Midbrain (tissue), 1 donor: ENCODE measurements at places on chromosomes 11 and 22.

DNA sequence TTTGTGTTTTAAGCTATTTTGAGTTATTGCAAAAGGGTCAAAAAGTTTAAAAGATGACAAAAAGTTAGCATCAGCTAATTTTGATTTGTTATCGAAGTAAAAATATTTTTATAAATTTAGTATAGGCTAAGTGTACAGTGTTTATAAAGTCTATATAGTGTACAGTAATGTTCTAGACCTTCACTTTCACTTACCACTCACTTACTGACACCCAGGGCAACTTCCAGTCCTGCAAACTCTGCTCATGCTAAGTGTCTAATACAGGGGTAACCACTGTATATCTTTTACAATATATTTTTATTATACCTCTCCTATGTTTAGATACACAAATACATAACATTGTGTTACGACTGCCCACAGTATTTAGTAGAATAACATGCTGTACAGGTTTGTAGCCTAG, 59.7 kb downstream of the PDGFD start:
- DNase-seq, result no peak

GRCh38 chr11:82858133-82858532, 42.1 kb downstream of the PRCP start:
- peak; percentile 48 for DNase-seq

GRCh38 chr11:12238420-12238819, 128.0 kb downstream of the MICAL2 start:
- DNase-seq, result no peak

- no peak for DNase-seq
Measured at GRCh38 chr22:20423906-20424551, 13.6 kb downstream of the SCARF2 start.

DNA sequence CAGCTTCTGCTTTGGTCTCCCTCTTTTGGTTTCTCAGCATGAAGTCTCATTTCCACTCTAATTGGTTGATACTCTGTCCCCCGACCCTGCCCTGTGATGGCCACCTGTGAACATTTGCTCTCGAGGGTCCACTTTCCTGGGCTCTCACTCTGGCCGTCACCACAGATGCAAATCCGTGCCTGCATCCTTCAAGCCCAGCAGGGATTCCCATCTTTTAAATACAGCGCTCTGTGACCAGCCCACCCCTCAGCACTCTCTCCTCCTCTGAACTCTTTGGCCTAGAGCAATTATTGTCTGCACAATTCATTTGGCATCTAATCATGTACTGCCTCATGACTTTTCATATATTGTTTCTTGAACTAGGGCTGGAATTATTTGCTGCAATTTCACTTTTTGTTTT, 26.0 kb downstream of the PKNOX2 start:
- no peak for DNase-seq

GRCh38 chr22:50470491-50470890, 4.3 kb downstream of the SBF1 start:
- no peak for DNase-seq

- DNase-seq, result no peak
Measured at GRCh38 chr22:27011133-27011532, 353.7 kb downstream of the MIAT start.

DNA sequence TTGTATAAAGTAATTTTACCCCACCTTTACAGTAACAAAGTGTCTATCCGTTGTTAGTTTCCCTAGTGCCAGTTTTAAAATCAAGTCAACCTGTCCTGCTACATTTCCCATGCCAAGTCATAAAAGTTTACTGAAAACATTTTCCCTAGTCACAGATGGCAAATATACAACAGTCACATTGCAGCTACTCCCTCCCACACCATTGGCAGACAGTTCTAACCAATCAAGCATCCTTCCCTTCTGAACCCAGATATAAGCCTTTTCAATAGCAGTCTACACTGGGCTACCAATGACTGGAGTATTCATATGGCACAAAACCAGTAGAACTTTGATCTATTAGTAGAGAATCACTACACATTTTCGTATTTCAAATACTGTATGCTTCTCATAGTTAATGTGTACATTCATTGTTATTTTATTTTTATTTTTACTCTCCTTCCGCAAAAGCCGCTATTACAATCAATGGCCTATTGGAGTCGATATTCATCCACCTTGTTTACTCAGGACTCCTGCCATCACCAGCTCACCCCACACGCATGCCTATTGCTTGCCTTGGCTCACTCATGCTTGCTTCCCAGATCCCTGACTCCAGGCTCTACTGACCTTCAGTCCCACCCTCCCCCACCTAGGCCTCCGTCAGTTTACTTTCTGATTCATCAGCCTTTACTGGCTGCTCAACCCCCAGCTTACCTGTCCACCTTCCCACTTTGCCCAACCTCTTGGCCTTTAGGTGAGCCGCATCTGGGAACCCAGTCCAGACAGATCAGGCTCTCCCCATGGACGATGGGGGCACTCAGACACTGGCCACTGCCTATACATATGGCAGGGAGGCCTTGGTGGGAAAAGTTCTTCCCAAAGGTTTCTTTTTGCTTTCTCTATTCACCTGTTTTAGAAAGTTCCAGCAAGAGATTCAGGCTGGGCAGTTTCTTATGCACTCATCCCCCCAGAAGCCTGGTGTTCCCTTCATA, 408.4 kb downstream of the SOX6 start:
- no peak for DNase-seq

DNA sequence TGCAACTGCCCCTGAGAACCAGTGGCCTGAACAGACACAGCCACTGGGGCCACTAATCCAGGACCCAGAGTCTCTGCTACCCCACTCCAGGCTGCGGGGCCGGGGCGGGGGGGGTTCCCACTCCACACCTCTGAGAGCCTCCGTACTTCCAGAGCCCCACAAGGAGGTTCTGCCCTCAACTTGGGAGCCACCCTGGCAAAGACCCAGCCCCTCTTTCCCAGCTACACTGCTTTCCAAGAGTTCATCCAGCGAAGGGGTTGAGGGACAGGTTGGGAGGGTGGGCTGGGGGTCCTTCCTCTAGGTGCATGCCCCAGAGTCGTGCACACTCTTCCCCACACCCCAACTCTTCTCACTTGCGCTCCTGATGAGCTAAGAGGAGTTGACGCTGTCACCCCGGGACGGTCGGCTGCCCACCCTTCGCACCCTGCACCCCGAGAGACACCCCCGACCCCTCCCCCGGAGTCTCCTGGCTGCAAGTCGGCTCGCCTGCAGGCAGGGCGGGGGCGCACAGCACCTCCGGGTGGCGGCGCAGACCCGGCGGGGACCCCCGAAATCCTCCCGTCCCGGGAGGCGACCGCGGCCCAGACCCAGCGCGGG, 531 bp downstream of the RAB3IL1 start:
- no peak for DNase-seq

GRCh38 chr22:32951807-32952153, 106.4 kb downstream of the SYN3 start:
- no peak for DNase-seq

DNA sequence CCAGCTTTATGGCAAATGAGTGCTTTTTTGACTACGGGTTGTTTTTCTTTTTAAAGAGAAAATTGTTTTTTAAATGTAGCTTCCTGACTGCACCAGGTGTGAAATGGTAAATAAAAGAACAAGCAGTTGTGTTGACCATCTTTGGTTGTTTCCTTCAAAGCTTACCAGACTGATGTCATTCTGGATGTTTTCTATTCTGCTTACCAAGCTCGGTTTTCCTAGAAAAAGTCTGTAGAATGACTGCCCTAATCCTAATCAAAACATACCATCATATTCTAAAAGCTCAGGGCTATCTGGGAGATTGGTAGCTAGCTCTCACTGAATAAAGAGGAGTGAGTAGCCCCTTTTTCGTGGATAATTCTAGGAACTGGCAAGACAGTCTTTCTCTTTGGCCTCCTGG, 77.7 kb downstream of the GAB2 start:
- no peak for DNase-seq

- no peak for DNase-seq
Measured at GRCh38 chr11:116500947-116501602, 271.7 kb downstream of the BUD13 start.

DNA sequence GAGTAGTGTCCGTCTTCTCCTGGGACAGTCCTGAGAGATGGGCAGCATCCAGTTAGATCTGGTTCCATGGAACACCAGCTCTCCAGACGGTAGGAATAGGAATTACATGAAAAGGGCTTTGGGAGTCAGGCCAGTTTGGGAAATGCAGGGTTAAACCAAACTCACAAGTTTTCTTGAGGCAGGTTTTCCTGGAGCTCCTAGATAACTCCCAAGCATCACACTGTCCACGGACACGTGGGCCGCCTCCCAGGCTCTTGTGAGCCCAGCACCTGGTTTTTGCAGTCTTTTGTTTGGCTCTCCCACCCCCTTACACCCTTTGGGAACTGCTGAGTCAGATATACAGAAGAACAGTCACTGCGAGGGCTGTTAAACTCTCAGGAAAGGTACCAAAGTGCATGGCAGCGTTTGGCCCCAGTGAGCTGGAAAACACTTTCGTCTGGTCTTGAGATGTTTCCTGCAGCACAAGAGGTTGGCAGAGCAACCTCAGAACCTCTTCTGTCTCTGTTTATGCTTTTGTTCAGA, 90.0 kb downstream of the BCR start:
- DNase-seq, result peak; percentile 50

- DNase-seq, result no peak
Measured at GRCh38 chr11:11756718-11757117, 85.1 kb upstream of the USP47 start.

DNA sequence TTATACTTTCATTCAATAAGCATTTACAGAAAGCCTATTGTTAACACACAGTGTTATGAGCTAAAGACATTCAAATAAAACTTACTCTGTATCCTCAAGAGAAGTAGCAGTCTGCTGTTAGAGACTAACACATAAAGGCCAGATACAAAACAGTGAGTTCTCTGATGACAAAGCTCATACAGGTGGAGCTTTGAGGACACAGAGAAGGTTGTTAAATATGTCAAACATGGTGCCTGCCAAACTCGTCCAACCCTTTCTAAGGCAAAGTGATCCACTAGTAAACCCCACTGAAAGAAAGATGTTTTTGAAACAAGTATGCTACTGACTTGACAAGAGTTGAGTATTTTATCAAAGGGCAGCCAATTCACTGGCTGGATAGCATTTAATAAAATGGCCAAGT, 70.1 kb downstream of the C2CD3 start:
- no peak for DNase-seq

GRCh38 chr22:50548040-50548920, 2.6 kb downstream of the KLHDC7B start:
- DNase-seq, result no peak

DNA sequence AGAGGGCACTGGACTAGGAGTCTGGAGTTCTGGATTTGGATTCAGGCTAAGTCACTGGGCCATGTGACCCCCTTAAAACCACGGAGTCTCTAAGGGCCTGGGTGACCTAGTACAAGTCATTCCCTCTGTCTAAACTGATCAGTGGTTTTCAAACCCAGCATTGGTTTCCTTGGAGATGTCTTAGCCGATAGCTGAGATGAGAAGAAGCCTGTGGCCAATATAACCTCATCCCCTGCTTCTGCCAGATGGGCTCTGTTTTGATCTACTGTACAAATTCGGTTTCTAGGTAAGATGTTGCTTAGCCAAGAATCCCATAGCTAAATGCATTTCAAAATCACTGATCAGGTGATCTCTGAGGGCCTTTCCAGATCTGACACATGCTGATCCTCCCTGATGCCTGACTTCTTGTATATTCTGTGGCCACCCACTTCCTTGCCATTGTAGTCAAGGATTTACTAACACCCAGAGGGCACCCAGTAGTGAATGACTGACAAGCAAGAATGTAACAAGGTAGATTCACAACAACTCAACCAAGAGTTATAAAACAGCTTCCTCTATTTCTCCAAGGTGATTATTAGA, 53.1 kb downstream of the GALNT18 start:
- no peak for DNase-seq

GRCh38 chr22:35065183-35065582, 775 bp upstream of the ISX start:
- DNase-seq, result no peak

- peak; percentile 41 for DNase-seq
Measured at GRCh38 chr11:130071211-130071712, 1.6 kb downstream of the APLP2 start.

DNA sequence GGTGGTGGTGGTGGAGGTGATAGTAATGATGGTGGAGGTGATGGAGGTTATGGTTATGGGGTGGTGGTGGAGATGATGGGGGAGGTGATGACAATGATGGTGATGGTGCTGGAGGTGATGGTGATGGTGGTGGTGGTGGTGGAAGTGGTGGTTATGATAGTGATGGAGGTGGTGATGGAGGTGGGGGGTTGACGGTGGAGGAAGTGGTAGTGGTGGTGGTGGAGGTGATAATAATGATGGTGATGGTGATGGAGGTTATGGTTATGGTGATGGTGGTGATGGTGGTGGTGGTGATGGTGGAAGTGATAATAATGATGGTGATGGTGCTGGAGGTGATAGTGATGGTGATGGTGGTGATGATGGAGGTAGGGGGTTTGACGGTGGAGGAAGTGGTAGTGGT, 16.9 kb upstream of the WNT7B start:
- DNase-seq, result no peak

DNA sequence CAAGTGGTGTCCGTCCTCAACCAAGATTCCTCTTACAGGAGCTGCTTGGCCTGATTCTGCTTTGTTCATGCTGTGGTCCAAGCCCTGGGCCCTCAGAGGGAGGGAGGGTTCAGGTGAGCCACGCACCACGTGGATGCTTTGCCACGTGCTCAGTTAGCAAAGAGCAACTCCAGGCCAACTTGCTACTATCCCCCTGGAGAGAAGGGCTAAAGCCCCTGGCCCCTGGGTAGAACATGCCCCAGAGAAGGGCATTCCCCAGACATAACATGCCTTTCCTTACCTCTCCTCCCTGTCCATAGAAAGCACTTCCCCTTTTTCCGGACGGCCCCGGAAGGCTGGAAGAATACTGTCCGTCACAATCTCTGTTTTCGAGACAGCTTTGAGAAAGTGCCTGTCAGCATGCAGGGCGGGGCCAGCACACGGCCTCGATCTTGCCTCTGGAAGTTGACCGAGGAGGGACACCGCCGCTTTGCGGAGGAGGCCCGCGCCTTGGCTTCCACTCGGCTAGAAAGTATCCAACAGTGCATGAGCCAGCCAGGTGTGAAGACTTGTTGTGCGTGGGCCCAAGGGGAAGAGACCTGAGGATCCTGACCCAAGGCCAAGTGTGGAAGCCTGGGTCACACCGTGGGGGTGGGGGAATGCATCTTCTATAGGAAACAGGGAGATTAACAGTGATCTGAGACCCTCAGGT, 8.8 kb downstream of the FOXR1 start:
- no peak for DNase-seq

- DNase-seq, result no peak
Measured at GRCh38 chr11:93000511-93001476, 31.3 kb downstream of the MTNR1B start.

DNA sequence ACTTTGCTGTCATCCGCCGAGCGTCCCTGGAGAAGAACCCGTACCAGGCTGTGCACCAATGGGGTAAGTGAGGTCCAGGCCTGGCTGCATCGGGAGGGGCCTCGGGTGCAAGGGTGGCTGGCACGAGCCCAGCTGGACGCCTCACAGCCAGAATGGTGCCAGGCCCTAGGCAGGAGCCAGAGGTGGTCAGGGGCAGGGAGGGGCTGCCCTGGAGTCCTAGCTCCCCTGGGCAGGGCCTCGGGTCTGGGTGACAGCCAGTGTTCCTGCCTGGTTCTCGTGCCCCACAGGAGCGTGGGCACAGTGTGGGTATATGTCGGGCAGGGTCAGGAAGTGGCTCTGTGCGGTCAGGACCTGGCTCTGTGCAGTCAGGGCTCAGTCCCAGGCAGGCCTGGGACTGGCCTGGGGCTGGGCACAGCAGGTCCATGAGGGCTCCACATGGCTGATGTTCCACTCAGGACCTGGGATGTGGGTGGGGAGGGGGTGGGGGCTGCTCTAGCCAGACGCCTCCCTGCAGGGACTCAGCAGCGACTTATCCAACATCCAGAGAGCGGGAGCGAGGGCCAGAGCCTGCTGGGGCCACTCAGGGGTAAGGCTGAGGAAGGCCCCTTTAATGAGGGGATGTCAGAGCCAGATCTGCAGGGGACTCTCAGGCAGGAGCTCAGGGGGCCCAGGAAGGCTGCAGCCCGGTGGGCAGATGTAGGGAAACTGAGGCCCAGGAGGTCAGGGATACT, 1.2 kb downstream of the TSPAN32 start:
- DNase-seq, result no peak
